ENCODE measurements at places on chromosomes 2 and 18. TPM values are rescaled to one million over a fixed set of nuclear protein-coding genes. Genes with fewer than 3 reads are reported as not detected.

GRCh38 chr2:88933091-88933490, 241.6 kb downstream of the RPIA start:
- no peaks in the 10 kb centered on the region for H3K27me3 ChIP-seq
- H3K4me3 ChIP-seq: no peak overlapping the region

DNA sequence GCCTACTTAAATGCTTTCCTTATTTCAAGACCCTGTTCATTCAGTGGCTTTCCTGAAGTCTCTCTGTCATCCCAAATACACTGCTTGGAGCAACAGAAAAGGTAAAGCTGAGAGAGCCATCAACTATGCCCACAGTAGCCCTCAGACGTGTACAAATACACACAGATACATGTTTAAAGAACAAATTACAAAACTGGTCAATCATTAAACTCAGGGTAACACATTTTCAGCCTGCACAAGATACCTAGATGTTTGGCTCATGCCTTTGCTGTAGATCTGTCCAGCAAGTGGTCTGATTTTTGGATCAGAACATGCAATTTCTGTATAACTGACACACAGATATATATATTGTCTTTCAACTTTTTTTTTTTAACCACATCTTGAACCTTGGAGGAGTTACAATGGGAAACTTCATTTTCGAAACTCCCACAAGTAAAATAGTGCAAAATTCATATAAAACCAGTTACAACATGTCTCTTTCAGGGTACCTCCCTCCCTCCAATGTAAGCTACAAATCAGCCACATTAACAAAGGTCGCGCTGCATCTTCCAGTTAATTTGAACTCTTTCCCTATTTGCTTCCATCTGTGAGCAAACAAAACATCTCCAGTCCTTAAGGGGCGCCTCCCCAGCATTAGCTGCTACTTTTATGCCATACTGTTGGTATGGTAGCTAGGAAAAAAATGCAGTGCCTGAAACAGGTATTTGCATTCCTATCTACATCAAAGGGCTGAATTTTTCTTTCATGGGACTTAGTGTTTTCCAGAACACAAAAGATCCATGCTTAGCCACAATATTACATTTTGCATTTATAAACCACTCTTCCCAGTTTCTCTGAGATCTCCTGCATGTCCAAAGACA, 311.9 kb downstream of the NRXN1 start:
- no peak overlapping the region for H3K4me3 ChIP-seq
- no peak for DNase-seq
- no peaks in the 10 kb centered on the region for H3K4me1 ChIP-seq

DNA sequence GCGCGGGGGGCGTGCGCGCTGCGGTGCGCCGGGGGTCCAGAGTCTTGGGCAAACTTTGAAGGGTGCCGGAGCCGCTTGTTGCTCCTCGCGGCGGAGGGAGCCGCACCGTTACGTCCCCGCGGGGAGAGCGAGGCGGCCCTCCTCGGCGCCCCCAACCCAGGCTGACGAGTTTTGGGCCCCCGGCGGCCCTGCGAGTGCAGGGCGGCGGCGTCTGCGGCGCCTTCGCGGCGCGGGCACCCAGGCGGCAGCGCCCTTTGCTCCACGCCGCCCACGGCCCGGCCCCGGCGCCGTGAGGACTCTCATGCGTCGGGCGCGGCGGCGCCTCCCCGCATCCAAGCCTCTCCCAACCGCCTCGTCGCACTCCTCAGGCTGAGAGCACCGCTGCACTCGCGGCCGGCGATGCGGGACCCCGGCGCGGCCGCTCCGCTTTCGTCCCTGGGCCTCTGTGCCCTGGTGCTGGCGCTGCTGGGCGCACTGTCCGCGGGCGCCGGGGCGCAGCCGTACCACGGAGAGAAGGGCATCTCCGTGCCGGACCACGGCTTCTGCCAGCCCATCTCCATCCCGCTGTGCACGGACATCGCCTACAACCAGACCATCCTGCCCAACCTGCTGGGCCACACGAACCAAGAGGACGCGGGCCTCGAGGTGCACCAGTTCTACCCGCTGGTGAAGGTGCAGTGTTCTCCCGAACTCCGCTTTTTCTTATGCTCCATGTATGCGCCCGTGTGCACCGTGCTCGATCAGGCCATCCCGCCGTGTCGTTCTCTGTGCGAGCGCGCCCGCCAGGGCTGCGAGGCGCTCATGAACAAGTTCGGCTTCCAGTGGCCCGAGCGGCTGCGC, 814 bp downstream of the FZD7 start:
- peaks cover 57% of the 10 kb centered on the region for H3K4me1 ChIP-seq
- DNase-seq: peak; percentile 89
- H3K27ac ChIP-seq: peak overlapping the region; percentile 72
- H3K36me3 ChIP-seq: peaks cover 23% of the 10 kb centered on the region
- peak overlapping the region; percentile 82 for H3K4me3 ChIP-seq

Gene COPS8
- total RNA-seq: 91.2 TPM

DNA sequence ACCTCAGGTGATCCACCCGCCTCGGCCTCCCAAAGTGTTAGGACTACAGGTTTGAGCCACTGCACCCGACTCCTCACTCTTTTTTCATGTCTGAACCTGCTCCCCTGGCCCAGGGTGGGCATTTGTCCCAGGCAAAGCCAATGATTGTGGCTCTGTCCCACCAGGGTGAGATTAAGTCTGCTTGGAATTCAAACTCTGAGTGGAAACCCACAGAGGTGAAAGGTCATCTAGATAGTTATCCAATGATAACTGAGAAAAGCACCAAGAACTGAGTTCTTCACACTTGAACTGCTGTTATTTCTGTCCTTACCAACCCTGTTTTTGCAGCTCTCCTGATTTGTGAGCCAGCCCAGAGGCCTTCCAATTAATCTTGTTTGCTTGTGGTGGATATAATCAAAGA, 62.4 kb upstream of the ACVR1 start:
- H3K27ac ChIP-seq: no peak overlapping the region
- no peaks in the 10 kb centered on the region for H3K4me1 ChIP-seq
- H3K36me3 ChIP-seq: no peaks in the 10 kb centered on the region
- no peak for DNase-seq

GRCh38 chr2:24577481-24577880, 86.4 kb downstream of the NCOA1 start:
- H3K27me3 ChIP-seq: no peaks in the 10 kb centered on the region
- no peaks in the 10 kb centered on the region for H3K4me1 ChIP-seq
- no peak overlapping the region for H3K4me3 ChIP-seq
- DNase-seq: no peak

Gene SERPINB13
- total RNA-seq: not detected

DNA sequence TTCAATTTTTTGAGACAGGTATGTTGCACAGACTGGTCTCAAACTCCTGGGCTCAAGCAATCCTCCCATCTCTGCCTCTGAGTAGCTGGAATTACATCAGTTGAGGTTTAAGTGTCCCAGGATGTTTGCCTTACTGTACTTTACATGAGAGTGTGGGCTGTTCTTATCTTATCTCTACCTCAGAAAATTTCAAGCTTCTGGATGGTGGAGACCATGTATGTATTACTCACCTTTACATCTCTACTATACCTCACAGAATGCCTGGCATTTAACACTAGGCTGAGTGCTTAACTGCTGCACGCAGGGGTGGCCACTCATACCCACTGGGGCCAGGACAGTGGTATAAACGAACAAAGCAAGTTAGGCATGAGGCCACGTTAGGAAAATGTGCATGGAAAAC, 272.0 kb upstream of the RAB12 start:
- H3K27me3 ChIP-seq: no peaks in the 10 kb centered on the region
- H3K36me3 ChIP-seq: no peaks in the 10 kb centered on the region
- H3K27ac ChIP-seq: no peak overlapping the region
- DNase-seq: no peak
- no peak overlapping the region for H3K4me3 ChIP-seq

DNA sequence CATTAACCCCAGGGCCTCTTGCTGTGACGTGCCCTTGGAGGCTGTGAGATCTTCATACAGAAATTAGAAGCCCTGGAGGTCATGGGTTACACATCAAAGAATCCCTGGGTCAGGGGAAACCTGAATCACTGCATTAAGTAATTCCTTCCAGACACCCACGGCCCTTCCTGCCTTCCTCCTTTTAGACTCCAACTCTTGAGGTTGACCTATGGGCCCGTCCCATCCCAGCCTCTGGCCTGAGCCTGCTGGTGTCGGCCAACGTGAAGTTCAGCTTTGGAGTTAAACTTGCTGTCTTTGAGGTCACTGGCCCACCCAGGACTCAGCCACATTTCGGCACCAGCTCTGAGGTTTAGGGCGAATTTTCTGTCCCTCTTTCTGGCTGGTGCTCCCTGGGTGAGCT, 198.3 kb downstream of the ACKR3 start:
- DNase-seq: no peak
- peaks cover 9% of the 10 kb centered on the region for H3K27me3 ChIP-seq
- peaks cover 20% of the 10 kb centered on the region for H3K4me1 ChIP-seq
- H3K4me3 ChIP-seq: no peak overlapping the region

DNA sequence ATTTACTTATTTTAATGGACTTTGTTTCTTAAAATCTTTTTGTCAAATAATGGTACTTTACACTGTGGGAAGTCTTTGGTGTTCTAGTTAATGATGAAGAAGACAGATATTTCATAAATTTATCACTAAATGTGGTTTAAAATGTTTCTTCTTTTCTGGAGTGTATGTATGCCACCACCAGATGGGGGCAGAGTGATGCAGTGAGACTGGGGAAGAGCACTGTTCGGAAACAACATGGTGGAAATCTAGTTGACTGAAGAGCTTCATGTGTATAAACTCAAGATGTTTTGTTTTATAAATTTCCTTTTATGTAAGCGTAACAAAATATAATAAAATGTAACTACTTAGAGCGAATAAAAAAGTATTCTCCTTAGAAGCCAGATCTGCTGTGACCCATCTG, 195.1 kb downstream of the KCNE4 start:
- H3K36me3 ChIP-seq: no peaks in the 10 kb centered on the region
- no peak overlapping the region for H3K27ac ChIP-seq
- H3K4me3 ChIP-seq: no peak overlapping the region
- DNase-seq: peak; percentile 15
- H3K27me3 ChIP-seq: no peaks in the 10 kb centered on the region
- H3K4me1 ChIP-seq: no peaks in the 10 kb centered on the region

- H3K27me3 ChIP-seq: no peaks in the 10 kb centered on the region
- no peaks in the 10 kb centered on the region for H3K36me3 ChIP-seq
- no peak for DNase-seq
- H3K4me3 ChIP-seq: no peak overlapping the region
Measured at GRCh38 chr2:134271758-134272157, 17.9 kb downstream of the MGAT5 start.

DNA sequence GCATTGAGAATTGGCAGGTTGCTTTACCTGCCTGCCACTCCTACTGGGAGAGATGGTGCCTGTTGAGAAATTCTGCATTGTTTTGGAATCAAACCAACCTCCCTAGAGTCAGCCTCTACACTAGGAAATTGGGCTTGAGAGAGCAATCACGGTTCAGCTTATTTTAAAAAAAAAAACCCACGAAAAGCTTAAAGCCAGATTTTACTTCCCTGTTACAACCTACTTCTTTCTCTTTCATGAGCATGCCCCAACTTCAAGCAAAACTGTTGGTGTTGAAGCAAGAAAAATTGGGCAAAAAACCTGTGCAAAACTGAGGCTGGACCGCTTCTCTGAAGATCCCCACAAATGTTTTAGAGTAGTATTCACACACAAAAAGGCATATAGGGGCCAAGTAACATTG, 134.6 kb upstream of the ZEB2 start:
- H3K4me1 ChIP-seq: peaks cover 5% of the 10 kb centered on the region
- no peak overlapping the region for H3K4me3 ChIP-seq
- H3K27me3 ChIP-seq: no peaks in the 10 kb centered on the region
- no peak overlapping the region for H3K27ac ChIP-seq
- no peaks in the 10 kb centered on the region for H3K36me3 ChIP-seq

DNA sequence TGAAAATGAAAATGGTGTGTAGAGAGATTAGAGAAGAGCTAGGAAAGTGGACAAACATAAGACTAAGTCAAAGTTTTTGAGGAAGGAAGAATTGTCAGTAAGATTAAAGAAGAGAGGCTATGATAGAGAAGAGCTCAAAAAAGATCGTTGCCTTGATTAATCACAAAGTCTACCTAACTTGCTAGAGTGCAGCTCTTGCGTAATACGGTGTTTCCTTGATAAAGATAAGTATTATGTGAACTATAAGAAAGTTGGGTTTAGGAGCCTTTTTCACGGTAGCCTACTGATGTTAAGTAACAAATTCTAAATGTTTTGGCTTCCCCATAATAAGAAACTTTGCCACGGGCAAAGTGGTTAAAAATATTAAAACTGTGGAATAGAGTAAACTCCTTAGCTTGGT, 226.4 kb upstream of the NRXN1 start:
- H3K36me3 ChIP-seq: no peaks in the 10 kb centered on the region
- DNase-seq: no peak
- no peak overlapping the region for H3K27ac ChIP-seq
- no peaks in the 10 kb centered on the region for H3K27me3 ChIP-seq
- H3K4me3 ChIP-seq: no peak overlapping the region

DNA sequence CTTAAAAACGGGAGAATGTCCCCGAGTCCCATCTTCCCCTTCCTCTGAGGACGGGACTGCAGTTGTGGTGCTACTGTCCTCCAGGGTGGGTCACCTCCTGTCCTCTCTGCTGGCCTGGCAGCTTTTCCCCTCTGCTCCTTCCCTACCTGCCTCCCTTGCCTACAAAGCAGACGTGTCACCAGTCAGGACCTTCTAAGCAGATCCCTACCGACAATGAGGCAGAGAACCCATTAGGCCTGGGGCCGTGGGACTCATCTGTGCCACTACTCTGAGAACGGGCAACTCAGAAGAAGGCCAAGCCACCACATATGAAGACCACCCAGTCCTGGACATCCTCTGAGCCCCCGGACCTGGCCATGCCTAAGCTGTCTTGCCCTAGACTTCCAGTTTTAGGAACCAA, 103.0 kb upstream of the TEX51 start:
- H3K27ac ChIP-seq: no peak overlapping the region
- DNase-seq: no peak
- H3K36me3 ChIP-seq: no peaks in the 10 kb centered on the region
- no peak overlapping the region for H3K4me3 ChIP-seq
- no peaks in the 10 kb centered on the region for H3K27me3 ChIP-seq

DNA sequence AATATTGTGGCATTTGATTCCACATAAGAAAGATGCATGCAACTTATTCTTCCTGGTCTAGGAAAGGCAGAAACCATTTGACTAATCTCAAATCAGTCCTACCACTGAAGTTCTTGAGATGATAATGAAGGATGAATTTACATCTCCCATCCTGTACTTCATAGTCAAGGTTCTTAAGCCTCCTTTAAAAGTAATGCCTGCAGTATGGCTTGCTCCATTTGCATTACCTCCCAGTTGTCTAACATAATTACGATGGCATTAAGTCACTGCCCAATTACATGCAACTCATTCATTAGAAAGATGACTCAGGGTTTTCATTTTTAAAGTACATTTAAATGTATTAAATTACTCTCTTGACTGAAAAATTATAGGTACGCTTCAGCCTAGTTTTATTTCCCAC, 32.2 kb downstream of the THADA start:
- no peaks in the 10 kb centered on the region for H3K27me3 ChIP-seq
- no peak overlapping the region for H3K4me3 ChIP-seq
- H3K27ac ChIP-seq: no peak overlapping the region
- peaks cover 9% of the 10 kb centered on the region for H3K4me1 ChIP-seq

Gene LDLRAD4
- total RNA-seq: 0.88 TPM
